Stimulated activated CD4-positive, alpha-beta T cell treated with anti-CD3 and anti-CD28 coated beads, Interleukin-12 subunit alpha, Interleukin-12 subunit beta, amount 100 ng/mL, for 48 hours (primary cell): ENCODE measurements at places on chromosomes 13 and 19.

DNA sequence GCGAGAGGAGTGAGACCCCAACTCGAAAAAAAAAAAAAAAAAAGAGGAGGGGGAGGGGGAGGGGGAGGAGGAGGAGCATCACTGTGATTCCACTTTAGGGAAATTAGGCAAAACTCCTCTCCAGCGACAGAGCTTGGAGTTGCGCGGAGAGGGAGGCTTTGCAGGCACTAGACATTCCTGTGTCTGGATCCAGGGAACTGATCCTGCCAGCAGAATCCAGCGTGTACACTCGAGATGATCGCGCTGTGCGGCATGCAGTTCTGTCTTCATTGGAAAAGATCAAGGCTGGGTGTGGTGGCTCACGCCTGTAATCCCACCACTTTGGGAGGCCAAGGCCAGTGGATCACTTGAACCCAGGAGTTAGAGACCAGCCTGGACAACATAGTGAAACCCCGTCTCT, 29.6 kb upstream of the KLF2 start:
- no peak for DNase-seq

DNA sequence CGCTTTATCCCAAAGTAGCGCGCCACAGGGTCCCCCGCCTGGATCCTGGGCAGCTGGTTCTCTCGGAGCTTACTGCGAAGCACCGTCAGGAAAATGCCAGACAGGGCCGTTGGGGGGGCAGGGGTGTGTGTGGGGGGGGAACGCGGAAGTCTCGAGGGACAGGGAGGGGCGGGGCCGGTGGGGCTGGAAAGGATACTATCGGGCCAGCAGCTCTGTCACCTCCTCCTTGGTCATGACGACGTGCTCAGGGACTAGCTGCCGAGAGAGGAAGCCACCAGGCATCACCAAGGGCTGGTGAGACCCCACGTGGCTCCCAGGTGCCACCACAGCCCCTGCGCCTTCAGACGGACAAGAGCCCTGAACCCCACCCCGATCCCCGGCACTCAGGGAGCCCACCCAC, 5.3 kb downstream of the POLR2E start:
- no peak for DNase-seq

GRCh38 chr19:13298565-13299481, 148.6 kb downstream of the IER2 start:
- no peak for DNase-seq

DNA sequence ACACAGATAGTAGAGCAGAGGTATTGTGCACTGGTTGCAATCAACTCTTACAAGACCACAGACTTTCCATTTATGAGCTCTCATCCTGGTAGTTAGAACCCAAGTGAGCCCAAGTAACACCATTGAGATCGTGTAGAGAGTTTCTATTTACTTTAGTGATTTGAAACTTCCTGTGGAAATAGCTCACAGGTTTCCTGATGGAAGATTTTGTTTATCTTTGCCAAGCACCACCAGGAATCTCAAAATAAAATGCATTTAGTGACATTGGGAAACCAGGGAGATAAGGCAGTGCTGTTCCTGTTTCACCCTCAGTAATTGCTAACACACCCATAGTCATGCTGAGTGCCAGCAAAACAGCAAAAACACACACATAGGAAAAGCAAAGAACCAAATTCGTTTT, 102.5 kb downstream of the FLT1 start:
- no peak for DNase-seq
